SIG-M5 (cell line): ENCODE measurements at places on chromosomes 3 and 15.

- DNase-seq: no peak
These were observed 377.0 kb downstream of the FEZF2 start for GRCh38 chr3:61996366-61996765.

DNA sequence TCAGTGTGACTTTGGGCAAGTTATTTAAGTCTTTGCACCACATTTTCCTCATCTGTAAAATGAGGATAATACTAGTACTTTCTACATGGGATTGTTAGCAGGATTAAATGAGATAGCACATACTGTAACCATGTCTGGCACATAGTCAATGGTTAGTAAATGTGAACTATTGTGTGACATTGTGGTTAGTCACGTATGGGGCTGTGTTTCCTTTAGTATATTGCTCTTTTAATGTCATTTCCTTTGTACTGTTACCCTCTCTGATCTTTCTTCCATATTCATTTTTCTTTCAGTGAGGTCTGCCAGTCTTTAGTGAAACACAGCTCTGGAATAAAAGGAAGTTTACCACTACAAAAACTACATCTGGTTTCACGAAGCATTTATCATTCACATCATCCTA, 21.4 kb downstream of the OPA1 start:
- DNase-seq: no peak

- no peak for DNase-seq
These were observed 54.4 kb downstream of the LARS2 start for GRCh38 chr3:45442679-45443253.

GRCh38 chr3:112594856-112595255, 33.0 kb downstream of the SLC35A5 start:
- no peak for DNase-seq

GRCh38 chr15:101306341-101307047, 11.4 kb upstream of the SNRPA1 start:
- no peak for DNase-seq

GRCh38 chr3:119944091-119944490, 150.2 kb downstream of the GSK3B start:
- no peak for DNase-seq

- no peak for DNase-seq
These were observed 9.7 kb downstream of the ITIH4 start for GRCh38 chr3:52820736-52821135.

- no peak for DNase-seq
These were observed 372.3 kb upstream of the TGFBR2 start for GRCh38 chr3:30233913-30234646.

DNA sequence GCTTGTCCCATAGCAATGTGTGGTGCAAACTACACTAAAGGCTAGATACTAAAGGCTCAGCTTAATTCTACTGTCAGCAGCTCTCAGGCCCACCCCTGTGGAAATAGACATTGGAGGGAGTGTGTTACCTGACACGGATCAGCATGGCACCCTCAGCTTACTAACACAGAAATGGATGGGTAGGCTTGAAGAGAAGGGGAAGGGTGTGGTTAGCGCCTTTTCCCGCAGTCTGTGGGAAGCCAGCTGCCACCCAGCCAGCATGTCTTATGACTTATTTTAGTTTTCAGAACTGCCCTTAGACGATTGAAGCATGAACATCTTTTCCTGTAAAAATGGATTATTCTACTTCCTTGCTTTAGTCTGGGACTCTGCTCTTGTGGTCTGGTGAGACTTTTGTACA, 25.8 kb upstream of the ADPGK start:
- DNase-seq: no peak
